Breast epithelium (tissue), 4 donors: ENCODE measurements at places on chromosomes 1 and 21. TPM values are rescaled to one million over a fixed set of nuclear protein-coding genes. Genes with fewer than 3 reads are reported as not detected.

- no peak for DNase-seq
These were observed 79.3 kb upstream of the B3GALT2 start for GRCh38 chr1:193265716-193266115.

GRCh38 chr1:222546091-222546490, 1.8 kb downstream of the HHIPL2 start:
- no peak for DNase-seq

CRYAA gene
- not detected for total RNA-seq

MATN1 gene
- not detected for total RNA-seq

DNA sequence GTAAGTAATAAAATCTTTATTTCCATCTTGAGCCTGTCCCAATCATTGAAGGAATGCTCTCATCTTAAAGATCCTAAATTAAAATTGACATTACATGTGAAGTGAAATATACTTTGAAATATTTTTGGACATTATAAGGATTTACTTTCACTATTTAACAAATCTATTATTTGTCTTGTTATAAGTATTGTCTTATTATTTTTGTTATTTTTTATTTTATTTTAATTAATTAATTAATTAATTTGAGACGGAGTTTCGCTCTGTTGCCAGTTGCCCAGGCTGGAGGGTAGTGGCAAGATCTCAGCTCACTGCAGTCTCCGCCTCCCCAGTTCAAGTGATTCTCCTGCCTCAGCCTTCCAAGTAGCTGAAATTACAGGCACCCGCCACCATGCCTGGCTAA, 343.2 kb downstream of the DPYD start:
- no peak for DNase-seq

DNA sequence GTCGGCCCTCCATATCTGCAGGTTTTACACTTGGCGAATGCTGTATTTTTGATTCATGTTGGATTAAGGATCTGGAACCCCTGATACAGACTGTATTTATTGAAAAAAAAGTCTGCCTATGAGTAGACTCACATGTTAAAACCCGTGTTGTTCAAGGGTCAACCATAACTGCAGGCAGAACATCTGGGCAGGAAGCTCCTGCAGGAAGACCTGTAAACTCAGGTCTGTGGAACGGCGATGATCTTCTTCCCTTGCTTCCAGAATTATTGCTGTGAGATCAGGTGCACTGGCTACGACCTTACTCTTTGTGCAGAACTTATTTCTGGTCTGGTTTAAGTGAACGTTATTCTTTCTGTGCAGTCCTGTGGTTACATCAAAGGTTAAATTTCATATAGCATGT, 96.6 kb downstream of the DISC1 start:
- DNase-seq, result no peak

DNA sequence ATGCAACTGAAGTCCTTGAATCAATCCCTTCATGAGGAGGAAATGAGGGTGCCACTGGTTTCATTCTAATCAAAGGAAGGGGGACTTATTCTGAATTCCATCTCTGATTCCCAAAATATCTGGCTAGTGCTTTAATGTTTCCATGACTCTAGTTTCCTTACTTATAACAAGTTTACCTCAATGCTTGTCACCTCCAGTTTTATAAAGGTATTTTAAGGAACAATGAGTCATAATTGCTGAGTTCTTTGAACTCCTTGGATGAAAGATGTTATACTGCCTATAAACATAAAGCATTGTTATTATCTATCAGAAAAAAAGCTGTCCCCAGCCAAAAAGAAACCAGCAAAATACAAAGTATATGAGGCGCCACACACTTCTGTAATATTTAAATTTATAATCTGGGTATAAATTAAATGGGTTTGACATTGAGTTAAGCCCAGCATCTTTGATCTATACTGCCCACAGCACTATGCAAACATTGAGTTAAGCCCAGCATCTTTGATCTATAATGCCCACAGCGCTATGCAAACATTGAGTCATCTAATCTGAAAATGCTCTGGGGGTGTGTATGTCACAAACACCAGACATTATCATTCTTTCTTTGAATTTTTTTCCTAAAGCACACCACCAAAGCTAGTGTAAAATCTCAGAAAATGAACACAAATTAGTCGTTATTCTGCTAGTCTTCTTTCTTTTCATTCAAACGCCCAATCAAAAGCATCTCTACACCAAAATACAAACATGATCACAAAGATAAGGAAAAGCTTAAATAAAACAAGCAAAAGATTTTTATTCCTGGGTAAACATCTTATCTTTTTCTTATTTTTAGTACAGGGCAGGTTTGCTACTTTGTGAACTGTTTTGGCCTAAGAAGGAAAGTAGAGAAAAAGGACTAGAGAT, 11.5 kb upstream of the CXADR start:
- DNase-seq, result no peak

PRRX1 gene
- total RNA-seq, result 75.7 TPM

GRCh38 chr1:205948886-205949285, 5.6 kb upstream of the SLC26A9 start:
- no peak for DNase-seq

DNA sequence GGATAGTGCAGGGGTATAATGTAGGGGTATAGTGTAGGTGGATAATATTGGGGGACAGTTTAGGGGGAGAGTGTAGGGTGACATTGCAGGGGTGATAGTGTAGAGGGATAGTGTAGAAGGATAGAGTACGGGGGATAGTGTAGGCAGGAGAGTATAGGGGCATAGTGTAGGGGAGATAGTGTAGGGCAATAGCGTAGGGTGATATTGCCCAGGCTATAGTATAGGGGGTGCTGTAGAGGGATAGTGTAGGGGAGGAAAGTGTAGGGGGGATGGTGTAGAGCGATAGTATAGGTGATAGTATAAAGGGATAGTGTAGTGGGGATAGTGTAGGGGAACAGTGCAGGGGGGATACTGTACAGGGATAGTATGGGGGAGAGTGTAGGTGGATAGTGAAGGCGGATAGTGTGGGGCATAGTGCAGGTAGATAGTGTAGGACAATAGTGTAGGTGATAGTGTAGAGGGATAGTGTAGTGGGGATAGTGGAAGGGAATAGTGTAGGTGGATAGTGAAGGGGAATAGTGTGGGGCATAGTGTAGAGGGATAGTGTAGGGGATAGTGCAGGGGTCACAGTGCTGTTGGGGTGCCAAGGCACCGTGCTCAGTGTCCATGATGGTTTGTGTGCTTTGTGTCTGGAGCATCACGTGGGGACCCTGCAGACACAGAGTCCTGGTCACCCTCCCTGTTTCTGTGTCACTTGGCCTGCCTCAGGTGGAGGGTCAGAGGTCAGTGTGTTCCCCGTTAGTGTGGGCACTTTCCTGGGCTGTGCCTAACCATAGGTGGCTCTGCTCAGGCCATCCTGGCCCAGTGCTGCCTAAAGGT, 10.5 kb upstream of the ARF1 start:
- no peak for DNase-seq

DNA sequence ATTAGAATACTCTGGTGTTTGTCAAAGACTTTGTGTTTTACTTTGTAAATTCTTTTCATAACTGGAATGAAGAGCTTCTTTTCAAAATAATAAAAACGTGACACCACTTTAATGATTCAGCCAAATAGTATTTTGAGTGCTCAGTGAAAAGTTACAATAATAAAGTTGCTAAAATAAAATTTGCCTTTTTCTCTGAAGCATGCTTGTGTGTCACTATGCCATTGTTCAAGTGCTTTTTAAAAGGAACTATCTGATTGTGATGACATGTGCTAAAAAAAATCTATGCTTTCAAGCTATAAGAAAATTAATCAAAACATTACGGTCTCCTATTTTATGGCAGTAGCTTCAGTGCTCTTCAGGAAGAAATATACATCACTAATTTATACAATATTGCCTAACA, 1290.5 kb upstream of the B3GALT2 start:
- DNase-seq, result no peak

DNA sequence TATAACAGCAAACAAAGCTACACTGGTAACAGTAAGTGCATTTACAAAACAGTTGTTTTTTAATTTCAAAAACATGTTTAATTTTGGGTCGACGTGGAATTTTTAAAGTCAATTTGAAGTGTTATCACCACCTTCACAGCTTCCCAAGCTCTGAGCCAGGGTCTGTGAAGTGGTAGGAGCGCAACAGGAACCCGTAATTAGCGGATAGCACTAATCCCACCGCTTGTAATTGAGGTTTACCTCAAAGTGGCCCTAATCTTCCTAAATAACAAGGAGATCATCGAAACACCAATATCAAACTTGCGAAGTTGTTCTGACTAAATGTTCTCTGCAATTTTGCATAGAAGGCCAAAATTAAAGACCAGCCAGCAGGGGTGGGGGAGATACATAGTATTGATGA, 18.8 kb downstream of the LBR start:
- DNase-seq, result no peak

FNBP1L gene
- 63.6 TPM for total RNA-seq
